Hematopoietic multipotent progenitor cell treated with erythropoietin and hydrocortisone succinate and interleukin-3 and kit ligand, for 6 days (in vitro differentiated cells): ENCODE measurements at places on chromosomes 6 and 20.
A peak's percentile ranks its signal among the peaks of the same experiment; 100 is the strongest.

DNA sequence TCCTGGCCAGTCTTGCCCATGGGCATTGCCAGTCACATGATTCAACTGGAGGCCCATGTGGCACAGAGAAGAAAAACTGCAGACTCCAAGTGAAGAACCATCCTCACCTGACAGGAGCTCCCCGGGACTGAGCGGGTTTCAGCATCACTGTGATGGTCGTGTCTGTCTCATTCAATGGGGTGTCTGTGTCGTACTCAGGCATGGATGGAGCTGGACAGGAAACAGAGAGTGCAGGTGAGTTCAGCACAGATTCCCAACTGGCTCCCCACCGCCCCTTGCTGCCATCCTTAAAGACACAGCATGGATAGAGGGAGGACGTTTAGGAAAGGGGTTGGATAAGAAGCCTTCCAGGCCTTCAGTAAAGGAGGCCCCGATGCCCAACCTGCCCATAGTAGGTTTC lies 732.3 kb upstream of the CHD6 start:
- DNase-seq, result no peak

- DNase-seq, result no peak
These were observed 41.2 kb downstream of the LRFN2 start for GRCh38 chr6:40545954-40546353.

- no peak for DNase-seq
These were observed 45.4 kb upstream of the PLCG1 start for GRCh38 chr20:41091927-41092326.

DNA sequence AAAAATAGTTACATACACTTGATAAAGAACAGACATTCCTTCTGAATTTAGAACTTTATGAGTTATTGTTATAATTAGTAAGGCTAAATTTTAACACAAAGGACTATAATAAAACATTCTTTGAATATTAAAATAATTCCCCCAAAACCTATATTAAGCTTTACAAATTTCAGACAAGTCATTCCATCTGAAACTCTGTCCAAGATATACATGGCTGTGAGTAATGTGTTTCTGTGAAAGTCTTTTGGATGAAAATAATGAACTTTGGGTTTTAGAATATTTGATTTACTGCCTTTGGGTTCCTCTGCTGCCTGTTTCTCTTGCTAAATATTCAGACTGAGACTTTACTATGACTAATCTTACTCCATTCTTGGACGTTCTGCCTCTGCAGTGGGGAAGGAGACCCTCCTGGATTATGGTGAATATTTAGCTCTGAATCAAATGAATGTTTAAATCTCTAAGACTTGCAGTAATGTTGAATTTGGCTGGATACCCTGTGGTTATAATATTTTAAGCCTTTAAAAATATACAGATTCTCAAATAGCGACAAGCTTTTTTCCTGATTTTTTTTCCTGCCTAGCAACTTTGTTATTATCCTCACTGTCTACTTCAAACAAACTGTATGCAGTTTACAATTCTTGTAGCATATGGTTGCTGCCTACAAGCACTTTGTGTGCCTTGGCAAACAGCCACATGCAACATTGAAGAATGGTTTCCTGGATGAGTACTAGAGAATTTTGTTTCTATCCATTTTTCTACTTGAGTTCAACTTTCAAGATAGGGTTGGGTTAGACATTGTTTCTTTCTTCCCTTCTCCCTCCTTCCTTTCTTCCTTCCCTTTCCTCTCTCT lies 51.4 kb downstream of the TXLNB start:
- DNase-seq, result no peak

DNA sequence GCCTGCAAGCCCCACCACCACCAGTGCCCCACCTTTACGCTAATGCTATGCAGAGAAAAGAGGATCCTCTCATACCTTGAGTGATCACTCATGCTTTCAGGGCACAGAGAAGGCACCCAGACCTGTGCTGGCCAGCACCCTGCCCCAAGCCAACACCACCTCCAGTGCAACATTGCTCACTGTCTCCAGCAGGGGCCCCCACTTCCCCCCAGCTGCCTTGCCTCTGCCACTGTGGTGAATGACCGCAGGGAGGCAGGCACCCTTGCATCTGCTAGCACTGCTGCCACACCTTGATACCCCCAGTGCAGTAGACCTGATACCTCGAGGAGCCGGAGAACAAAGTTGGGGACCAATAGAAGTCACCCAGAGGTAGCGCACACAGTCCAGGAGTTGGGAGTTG lies 139.2 kb upstream of the PLN start:
- no peak for DNase-seq

GRCh38 chr20:52127309-52127708 lies 64.3 kb downstream of the ZFP64 start:
- DNase-seq, result peak; percentile 41

- DNase-seq, result no peak
These were observed 190.4 kb downstream of the PRL start for GRCh38 chr6:22106451-22106850.

DNA sequence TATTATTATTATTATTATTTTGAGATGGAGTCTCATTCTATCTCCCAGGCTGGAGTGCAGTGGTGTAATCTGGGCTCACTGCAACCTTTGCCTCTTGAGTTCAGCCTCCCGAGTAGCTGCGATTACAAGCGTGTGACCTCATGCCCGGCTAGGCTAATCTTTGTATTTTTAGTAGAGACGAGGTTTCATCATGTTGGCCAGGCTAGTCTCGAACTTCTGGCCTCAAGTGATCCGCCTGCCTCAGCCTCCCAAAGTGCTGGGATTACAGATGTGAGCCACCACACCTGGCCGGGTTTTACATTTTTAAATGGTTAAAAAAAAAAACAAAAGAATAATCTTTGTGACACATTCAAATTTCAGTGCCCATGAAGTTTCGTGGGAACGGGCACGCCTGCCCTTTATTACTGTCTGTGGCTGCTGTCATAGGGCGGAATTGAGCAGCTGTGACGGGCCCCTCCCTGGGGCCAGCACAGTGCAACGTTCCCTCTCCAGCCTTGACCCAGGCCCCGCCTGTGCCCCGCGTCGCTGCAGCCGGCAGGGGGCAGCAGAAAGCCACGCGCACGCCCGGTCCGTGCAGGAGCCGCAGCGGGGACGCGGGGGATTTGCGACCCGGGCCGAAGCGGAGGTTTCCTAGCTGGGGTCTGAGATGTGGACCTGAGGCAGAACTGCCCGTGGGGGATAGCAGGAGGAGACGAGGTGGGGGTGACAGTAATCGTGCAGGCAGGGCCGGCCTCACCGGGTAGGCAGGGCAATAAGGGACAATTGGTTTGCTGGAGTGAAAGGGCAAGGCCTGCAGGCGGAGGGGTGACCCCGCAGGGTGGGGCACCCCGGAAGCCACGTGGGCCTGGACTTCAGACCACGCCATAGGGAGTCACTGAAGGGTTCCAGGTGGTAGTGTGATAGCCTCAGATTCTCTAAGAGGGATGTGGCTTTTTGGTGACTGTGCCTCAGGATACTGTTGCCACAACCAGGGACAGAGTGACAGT lies 54.3 kb downstream of the SYTL3 start:
- DNase-seq, result peak; percentile 90

DNA sequence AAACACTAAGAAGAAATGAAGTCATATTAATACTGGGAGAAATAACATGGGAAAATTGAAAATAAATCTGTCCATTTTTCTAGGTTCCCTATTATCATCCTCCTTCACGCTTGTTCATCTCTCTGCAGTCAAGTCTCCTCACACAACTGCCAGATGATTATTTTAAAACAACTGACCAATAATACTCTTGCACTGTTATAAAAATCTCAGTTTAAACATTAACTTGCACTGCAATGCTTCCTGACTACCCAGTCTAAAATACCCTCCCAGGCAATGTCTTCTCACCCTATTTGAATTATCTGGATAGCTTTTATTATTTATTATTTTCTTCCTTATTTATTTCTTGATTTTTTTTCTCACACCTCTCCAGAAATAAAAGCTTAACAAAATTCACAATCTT lies 5.7 kb downstream of the EYS start:
- no peak for DNase-seq

GRCh38 chr20:2874456-2874855 lies 1.2 kb downstream of the PTPRA start:
- DNase-seq, result peak; percentile 50

GRCh38 chr6:105902401-105903031 lies 183.6 kb upstream of the PRDM1 start:
- DNase-seq, result no peak

- peak; percentile 52 for DNase-seq
These were observed 99.4 kb downstream of the YTHDF1 start for GRCh38 chr20:63116412-63117106.

DNA sequence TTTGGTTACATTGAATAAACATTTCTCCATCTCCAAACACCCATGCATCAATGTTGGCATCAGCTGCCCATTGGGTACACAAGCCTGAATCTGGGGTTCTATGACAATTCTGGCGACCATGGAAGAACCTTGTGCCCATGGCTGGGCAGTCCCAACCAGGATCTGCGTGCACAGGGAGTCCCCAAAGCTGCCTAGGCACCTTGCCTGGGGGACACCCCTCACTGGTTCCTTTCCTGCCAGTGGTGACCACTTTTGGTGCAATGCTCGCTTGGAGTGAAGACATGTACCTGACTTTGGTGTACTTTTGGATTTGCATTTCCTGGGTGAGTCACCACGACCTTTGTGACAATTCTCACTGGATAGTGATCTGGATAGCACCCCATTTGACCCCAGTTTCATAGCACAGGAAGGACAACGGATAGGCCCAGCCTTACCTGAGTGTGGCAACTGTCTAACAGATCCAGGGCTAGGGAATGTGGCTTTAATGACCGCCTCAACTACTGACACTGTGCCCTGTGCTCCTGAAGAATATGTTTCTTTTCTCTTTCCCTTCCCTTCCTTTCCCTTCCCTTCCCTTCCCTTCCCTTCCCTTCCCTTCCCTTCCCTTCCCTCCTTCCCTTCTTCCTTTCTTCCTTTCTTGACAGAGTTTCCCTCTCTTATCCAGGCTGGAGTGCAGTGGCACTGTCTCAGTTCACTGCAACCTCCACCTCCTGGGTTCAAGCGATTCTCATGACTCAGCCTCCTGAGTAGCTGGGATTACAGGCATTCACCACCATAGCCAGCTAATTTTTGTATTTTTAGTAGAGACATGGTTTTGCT lies 7.1 kb downstream of the SPINT3 start:
- DNase-seq, result no peak

- no peak for DNase-seq
These were observed 3.7 kb upstream of the OLIG3 start for GRCh38 chr6:137497721-137498463.

- DNase-seq, result peak; percentile 8
These were observed 6.3 kb upstream of the AP5S1 start for GRCh38 chr20:3813848-3814581.
